Left renal pelvis (tissue), 4 donors: ENCODE measurements at places on chromosomes 1 and 21.

- no peak for DNase-seq
These were observed 165.4 kb downstream of the MRPL39 start for GRCh38 chr21:25441835-25442234.

GRCh38 chr1:94095112-94095637, 25.8 kb downstream of the ABCA4 start:
- no peak for DNase-seq

DNA sequence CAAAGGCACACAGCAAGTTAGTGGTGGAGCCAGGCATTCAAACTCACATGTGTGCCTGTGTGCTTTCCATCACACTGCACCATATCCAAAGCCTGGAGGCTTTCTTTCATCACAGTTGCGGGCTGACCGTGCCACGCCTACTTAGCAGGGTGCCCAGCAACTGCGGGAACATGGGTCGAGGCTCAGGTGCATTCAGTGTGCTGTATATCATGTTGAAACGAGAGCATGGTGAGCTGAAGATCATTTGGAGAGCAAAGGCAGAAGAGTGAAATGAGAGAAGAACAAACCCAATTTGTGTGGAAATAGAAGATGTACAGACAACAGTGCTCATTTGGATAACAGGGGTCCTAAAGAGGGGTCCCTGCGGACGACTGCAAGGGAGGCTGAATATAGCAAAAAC, 46.5 kb downstream of the FAM78B start:
- no peak for DNase-seq

GRCh38 chr1:26317612-26318337, at the start of gene CD52:
Gene CD52 (plus strand): TSS chr1:26317958. CDS start chr1:26318018, 60 bp downstream.
- DNase-seq: no peak

DNA sequence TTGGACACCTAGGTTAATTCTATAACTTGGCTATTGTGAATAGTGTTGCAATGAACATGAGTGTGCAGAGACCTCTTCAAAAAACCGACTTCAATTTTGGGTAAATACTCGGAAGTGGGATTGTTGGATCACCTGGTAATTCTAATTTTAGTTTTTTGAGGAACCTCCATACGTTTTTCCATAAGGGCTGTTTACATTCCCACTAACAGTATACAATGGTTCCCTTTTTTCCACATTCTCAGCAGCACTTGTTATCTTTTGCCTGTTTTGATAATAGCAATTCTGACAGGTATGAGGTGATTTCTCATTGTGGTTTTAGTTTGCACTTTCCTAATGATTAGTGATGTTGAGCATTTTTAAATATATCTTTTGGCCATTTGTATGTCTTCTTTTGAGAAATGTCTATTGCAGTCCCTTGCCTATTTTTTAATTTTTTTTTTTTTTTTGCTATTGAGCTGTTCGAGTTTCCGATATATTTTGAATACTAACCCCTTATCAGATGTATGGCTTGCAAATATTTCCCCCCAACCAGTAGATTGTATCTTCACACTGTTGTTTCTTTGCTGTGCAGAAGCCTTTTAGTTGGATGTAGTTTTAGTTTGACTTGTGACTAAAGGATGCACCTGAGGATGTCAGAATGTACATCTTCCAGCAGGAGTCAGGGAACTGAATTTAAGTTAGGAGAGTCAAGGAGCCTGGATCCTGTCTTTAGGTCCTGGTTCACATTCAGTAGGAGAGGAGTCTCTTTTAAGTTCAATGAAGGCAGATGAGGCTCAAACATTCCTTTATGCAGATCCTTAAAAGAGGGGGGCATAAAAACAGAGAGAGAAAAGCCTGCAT, 120.0 kb downstream of the S1PR1 start:
- DNase-seq: no peak
